MCF 10A (cell line): ENCODE measurements at places on chromosomes 7 and 10. TPM values are rescaled to one million over a fixed set of nuclear protein-coding genes. Genes with fewer than 3 reads are reported as not detected.

TDRD1 gene
- not detected in 2 replicates for total RNA-seq

PLEKHS1 gene
- not detected in 2 replicates for total RNA-seq

HMX2 gene
- total RNA-seq = not detected in 2 replicates

TAS2R4 gene
- 2.5 and 3.5 TPM in 2 replicates for total RNA-seq

TMEM229A gene
- not detected in 2 replicates for total RNA-seq

GNGT1 gene
- total RNA-seq = not detected in 2 replicates

GPRIN2 gene
- total RNA-seq = not detected in 2 replicates

RAB11FIP2 gene
- total RNA-seq = 23.9 and 27.1 TPM in 2 replicates

LRMDA gene
- not detected in 2 replicates for total RNA-seq

ZNF273 gene
- 2.2 and 2.5 TPM in 2 replicates for total RNA-seq

KCP gene
- total RNA-seq = 0.42 and 0.68 TPM in 2 replicates

NANOS1 gene
- total RNA-seq = 2.2 and 3.8 TPM in 2 replicates

PNPLA8 gene
- 28.5 and 39.9 TPM in 2 replicates for total RNA-seq

TEX47 gene
- total RNA-seq = not detected in 2 replicates

MMD2 gene
- not detected in 2 replicates for total RNA-seq

PDZD7 gene
- 0.27 and 0.58 TPM in 2 replicates for total RNA-seq

MAGI2 gene
- 0.07 and 0.20 TPM in 2 replicates for total RNA-seq

NFE2L3 gene
- total RNA-seq = 1.2 and 2.2 TPM in 2 replicates

ANKRD30A gene
- not detected in 2 replicates for total RNA-seq

OR2A12 gene
- not detected in 2 replicates for total RNA-seq

ANKRD61 gene
- total RNA-seq = 0.42 TPM in 1 of 2 replicates, not detected in the other

CTAGE6 gene
- not detected in 2 replicates for total RNA-seq

HOXA9 gene
- 6.9 and 7.6 TPM in 2 replicates for total RNA-seq

NPSR1 gene
- not detected in 2 replicates for total RNA-seq

PAX4 gene
- not detected in 2 replicates for total RNA-seq

FAM25G gene
- not detected in 2 replicates for total RNA-seq

WIPF3 gene
- total RNA-seq = not detected in 2 replicates
